ENCODE measurements at places on chromosomes 7 and 10. TPM values are rescaled to one million over a fixed set of nuclear protein-coding genes. Genes with fewer than 3 reads are reported as not detected.
A peak's percentile ranks its signal among the peaks of the same experiment; 100 is the strongest.

GRCh38 chr10:34742456-34742855, 72.6 kb downstream of the PARD3 start:
- DNase-seq = no peak

- peak; percentile 66 for DNase-seq
Measured at GRCh38 chr7:132368246-132368900, 207.9 kb downstream of the PLXNA4 start.

- DNase-seq = no peak
Measured at GRCh38 chr7:133491846-133492652, 239.2 kb downstream of the EXOC4 start.

The FAM237B gene
- not detected for total RNA-seq

The ZNF107 gene
- 4.1 TPM for total RNA-seq

Data from left colon (tissue), 2 donors.